Hepatocyte (in vitro differentiated cells): ENCODE measurements at places on chromosomes 12 and 14. TPM values are rescaled to one million over a fixed set of nuclear protein-coding genes. Genes with fewer than 3 reads are reported as not detected.

The BMAL2 gene
- 3.9 and 5.2 TPM in 2 replicates for total RNA-seq

- peak; percentile 71 for DNase-seq
Observed at GRCh38 chr12:91361864-91362263, 179.2 kb upstream of the DCN start.

- no peak for DNase-seq
Observed at GRCh38 chr12:971991-972390, 19.0 kb upstream of the ERC1 start.

DNA sequence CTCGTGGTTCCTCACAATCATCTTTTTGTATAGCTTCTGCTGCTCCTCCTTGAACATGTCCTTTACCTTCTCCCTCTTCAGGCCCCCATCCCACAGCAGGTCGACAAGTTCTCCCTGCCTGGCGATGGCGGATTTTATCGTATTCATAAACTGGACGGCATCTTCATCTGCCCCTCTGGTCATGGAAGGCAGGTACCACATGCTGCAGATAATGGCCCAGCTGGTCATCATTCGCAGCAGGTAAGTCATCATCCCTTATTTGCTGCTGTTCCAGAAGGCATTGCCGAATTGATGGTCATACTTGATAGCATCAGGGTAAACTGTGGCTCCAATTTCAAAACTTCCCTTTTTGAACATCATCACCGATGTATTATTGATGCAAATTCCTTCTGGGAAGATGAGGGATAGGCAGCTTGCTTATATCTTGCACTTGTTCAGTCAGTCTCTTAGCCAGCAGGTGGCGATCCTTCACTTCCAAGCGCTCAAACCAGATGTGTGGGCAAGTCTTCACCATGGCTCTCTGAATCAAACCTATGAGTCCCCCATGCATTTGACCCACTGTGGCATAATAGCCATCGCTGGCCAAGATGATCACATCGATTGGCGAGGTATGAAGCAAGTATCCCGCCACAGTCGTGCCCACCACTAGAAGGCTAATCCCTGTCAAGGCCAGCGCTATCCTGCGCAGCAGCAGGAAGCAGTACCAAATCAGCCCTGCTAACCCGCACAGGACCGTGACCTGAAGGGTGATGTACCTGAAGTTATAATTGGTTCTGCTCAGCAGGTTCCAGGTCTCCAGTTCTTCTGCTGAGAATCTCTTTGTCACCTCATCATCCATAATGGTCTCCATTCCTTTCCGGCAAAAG lies 381.5 kb upstream of the STXBP6 start:
- peak; percentile 59 for DNase-seq

- DNase-seq, result no peak
Observed at GRCh38 chr14:103529383-103530365, 678 bp downstream of the TRMT61A start.

DNA sequence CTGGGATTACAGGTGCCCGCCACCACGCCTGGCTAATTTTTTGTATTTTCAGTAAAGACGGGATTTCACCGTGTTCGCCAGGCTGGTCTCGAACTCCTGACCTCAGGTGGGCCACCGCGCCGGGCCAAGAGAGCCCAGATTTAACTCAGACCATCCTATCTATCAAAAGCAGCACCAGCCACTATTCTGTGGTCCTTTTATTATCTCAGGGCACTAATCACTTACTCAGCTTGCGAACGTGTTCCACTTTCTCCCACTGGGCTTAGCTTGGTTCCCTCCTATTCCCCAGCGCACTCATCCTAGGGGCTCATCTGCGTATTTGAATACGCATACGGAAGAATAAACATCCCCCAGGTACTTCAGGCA lies 16.2 kb upstream of the AACS start:
- DNase-seq, result no peak

The LTBP2 gene
- 3.0 and 8.6 TPM in 2 replicates for total RNA-seq

GRCh38 chr14:100653409-100653808 lies 66.2 kb upstream of the BEGAIN start:
- DNase-seq, result no peak

DNA sequence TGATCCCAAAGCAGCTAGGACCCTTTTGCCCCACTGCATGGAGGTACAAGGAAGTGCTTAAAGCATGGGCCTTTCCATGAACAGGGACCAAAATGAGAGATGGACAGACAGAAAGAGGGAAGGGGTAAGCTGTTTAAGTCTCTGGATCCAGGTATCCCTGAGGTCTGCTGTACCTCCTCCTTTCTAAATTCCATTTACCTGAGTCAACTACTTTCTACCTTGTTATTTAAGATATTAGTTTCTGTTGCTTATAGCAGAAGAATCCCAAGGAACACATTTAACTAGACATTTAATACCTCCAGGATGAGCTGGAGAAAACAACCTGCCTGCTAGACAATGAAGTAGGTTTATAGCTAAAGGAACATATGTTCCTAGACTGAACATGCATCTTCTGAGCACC lies 157.6 kb upstream of the TMCC3 start:
- no peak for DNase-seq

DNA sequence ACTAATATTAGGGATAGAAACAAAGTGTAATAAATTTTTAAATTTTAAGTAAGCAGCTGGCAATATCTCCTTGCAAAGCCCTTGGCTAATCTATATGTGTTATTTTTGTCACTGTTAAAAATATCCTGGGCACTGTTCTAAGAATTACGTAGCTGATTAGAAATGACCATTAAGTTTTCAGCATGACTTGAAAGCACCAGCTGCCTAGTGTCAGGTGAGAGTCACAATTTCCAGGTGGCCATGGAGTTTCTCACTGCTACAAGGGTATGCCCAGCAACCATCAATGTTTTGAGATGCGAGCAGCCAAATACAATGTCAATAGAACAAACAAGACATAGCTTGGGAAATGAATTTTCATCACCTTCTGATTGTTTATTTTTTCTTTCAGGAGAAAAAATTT lies 23.3 kb upstream of the GYS2 start:
- no peak for DNase-seq

The PLEKHA5 gene
- 39.6 and 39.7 TPM in 2 replicates for total RNA-seq

GRCh38 chr12:71521125-71521524 lies 81.5 kb downstream of the LGR5 start:
- DNase-seq, result no peak

GRCh38 chr14:69685218-69685616 lies 73.8 kb downstream of the SUSD6 start:
- DNase-seq, result no peak

GRCh38 chr12:43155376-43155775 lies 396.6 kb downstream of the ADAMTS20 start:
- no peak for DNase-seq

DNA sequence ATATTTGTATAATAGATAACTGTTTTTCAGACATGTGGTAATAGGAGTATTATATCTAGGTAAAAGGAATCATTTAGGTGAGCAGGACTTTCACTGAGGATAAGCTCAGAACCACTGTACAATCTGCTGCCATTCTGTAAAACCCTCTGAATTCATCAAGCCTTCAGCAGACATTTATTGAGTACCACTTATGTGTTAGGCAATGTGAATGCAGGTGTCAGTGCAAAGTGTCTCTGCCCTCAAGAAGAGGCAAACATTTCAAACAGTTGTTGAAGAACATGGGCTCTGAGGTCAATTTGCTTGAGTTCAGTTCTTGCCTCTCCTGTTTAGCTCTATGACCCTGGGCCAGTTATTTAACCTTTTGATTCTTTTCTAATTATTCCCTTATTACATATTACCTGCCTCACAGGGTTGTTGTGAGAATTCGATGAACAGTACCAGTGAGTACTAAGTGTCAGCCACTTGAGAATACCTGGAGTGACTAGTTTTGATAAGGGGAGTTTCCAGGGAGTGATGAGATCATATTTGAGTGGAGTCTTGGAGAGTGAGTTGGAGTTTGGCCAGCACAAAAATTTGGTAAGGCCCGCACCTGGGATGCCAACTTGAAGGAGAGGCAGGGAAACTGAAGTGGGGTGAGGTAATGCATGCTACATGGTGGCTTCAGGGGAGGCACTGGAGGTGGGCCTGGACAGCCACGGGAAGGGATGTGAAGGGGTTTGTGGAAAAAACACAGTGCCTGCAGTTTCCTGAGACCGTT lies 33.7 kb downstream of the RASSF8 start:
- no peak for DNase-seq

DNA sequence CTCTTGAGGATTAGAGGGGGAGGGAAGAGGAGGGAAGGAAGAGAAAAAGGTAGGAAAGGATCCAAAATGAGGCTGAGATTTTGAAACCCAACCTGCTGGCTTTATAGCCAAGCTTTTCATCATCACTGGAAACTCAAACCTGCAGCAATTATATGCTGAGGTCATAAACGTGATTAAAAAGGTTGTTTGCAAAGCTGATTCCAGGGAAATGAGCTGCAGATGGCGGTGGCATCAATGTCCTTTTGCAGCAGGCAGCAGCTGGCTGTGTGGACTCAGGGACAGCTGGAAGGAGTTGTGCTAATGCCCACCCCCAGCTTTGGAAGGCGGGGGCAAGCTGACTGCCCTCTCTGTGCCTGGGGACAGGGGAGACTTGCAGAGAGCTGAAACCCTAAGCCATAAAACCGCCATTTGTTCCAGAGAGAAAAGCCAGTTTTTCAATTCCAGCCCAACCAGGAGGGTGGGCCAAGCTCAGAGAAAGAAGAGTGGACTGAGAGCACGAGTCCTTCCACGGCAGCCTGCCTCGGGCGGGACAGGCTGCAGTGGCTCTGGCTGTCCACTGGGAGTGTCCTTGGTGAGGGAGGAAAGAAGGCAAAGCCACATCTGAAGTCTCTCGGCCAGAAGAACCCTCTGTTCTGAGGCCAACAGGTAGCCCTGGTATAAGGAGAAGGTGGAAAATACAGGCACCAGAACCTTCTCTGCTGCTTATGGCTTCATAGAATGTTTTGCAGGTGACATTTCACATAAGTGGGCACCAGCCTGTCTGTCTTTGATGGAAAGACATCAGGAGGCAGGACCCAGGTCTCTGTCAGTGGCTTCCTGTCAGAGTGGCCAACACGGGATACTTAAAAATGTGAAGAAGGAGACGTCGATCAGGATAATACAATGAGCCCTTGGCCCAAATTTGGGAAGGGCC lies 90.7 kb downstream of the SINHCAF start:
- peak; percentile 84 for DNase-seq

- DNase-seq, result peak; percentile 67
Observed at GRCh38 chr12:3165078-3165980, 88.2 kb downstream of the TSPAN9 start.

- DNase-seq, result no peak
Observed at GRCh38 chr14:76946753-76947077, 81.8 kb downstream of the IRF2BPL start.

DNA sequence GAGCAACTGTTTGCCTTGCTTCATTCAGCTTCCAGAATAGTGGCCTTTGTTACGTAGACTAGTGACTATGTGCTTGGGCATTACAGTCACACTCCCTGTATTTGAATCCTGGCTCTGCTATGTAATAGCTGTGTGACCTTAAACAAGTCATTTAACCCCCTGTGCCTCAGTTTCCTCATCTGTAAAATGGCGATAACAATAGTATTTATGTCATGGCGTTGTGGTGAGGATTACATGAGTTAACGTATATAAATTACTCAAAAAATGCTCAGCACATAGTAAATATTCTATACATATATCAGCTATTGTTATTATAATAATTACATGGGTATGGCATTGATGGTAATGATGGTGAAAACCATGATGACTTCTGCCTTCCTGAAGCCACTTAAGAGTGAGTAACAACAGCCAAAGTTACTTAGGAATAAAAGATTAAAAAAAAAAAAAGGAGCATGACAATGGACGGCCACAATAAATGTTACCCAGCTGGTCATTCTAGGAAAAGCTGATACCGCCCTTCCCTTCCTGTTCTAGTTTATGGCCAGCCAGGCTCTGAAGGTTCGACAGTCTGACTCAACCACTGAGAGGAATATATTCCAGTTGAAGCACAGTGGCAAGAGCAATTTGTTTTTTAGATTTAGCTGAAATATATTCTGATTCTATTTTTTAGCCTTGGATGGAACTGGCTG lies 9.9 kb upstream of the ADIPOR2 start:
- DNase-seq, result no peak

- no peak for DNase-seq
Observed at GRCh38 chr12:56768424-56768823, 5.3 kb downstream of the HSD17B6 start.

The DDIT3 gene
- 92.7 and 105 TPM in 2 replicates for total RNA-seq

The REP15 gene
- 1.6 and 4.7 TPM in 2 replicates for total RNA-seq

The OASL gene
- 0.27 and 0.52 TPM in 2 replicates for total RNA-seq

DNA sequence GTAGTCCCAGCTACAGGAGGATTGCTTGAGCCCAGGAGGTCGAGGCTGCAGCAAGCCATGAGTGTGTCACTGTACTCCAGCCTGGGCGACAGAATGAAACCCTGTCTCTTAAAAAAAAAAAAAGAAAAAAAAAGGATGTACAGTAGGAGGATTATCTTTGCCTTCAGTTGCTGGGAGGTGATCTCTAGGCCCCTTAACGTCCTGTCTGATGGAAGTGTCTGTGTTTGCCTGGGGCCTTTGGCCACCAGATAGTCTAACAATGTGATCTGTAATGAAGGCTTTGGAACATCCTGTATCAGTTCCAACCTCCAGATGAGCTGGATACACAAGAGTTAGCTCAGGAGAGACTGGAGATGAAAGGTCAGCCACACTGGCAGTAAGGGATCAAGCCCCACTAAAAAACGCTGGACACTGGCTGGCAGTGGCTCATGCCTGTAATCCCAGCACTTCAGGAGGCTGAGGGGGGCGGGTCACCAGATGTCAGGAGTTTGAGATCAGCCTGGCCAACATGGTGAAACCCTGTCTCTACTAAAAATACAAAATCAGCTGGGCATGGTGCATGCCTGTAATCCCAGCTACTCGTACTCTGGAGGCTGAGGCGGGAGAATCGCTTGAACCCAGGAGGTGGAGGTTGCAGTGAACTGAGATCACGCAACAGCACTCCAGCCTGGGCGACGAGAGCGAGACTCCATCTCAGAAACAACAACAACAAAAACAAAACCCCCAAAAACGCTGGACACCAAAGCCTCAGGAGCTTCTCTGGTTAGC lies 19.0 kb upstream of the HNF1A start:
- no peak for DNase-seq

GRCh38 chr12:85836197-85837090 lies at the start of gene RASSF9:
Gene RASSF9 (minus strand): TSS chr12:85836409. CDS start chr12:85836201, 208 bp downstream.
- DNase-seq, result peak; percentile 70

- no peak for DNase-seq
Observed at GRCh38 chr12:98793121-98793520, 148.0 kb downstream of the APAF1 start.

DNA sequence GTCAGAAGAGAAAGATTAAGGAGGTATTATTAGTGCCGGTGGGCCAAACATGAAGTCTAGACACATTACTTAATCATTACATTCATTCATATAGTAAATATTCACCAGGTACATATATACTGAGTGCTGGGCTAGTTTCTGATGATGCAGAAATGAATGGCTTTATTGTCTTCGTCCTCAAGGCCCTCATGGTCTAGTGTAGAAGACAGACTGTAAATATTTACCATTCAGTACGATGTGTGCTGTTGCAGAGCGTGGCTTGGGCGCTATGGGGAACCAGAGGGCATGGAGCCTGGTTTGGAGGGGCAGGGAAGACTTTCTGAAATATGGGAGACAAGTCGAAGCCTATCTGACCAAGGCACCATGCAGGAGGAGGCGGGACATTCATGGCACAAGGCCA lies 37.0 kb upstream of the TCL1B start:
- DNase-seq, result no peak
